ENCODE measurements at places on chromosomes 7 and 10.
A peak's percentile ranks its signal among the peaks of the same experiment; 100 is the strongest.

DNA sequence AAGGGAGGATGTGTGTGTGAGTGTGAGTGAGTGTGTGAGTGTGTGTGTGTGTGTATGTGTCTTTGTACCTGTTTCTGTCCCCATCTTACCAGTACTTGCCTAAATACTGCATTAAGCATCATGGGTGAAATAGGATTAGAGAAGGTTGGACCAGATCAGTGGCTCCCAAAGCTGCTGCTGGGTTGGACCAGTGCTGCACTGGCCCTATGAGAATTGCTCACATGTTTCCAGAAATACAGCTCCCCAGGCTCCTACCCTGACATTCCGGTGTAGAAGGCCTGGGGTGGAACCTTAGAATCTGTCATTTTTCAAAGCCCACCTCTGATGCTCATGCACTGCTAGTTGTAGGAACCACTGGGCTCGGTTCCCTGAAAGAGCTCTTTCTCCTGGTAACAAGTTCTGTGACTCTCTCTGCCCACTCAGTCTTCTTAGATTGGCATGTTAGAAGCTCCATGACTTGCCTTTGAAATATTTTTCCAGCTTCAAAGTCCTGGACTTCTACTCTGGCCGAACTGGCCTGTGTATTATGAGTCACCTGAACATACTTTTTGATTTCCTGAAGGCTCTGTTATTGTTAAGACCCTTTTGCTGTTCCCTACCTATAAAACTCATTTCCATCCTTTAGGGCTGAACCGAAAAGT lies 224.7 kb downstream of the CUX1 start:
- DNase-seq, result no peak

GRCh38 chr10:47061776-47062175 lies 150.5 kb downstream of the PTPN20 start:
- no peak for DNase-seq

GRCh38 chr10:44569193-44570091 lies 184.5 kb upstream of the CXCL12 start:
- no peak for DNase-seq

GRCh38 chr10:132906836-132907235 lies 35.5 kb downstream of the CFAP46 start:
- no peak for DNase-seq

DNA sequence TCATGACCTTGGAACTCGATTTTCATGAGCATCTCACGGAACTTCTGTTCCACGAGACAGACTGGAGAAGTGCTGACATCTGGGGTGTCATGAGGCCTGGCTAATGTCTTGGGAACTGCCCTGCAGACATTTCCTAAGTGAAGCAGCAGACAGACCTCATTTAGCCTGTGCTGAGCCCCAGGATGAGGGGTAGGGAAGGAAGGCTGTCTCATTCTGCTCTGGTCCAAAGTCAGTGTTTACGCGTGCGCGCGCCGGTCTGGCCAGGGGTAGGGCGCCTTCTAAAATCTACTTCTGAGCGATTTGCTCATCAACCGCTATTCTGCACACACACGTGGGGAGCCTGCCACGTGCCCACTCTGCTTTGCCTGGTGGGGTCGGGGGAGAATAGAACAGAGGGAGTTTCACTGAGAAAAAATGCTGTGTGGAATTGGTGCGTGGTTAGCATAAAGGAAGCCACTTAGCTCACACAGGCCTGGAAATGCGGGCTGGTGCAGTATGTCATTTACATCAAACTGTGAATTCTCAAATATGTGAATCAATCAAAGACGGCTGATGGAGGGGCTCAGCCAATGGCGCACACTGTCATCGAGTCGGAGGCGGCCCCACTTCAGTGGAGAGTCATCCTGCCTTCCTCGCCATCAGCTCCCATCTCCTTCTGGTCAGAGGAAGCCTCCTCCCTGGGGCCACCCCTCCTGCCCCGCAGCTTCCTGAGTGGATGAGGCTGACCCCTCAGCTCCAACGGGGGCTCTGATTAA lies 335.1 kb downstream of the ADARB2 start:
- DNase-seq, result no peak

GRCh38 chr10:69324583-69324982 lies 46.3 kb downstream of the HK1 start:
- DNase-seq, result no peak

GRCh38 chr10:132593900-132594876 lies 56.6 kb downstream of the INPP5A start:
- no peak for DNase-seq

- no peak for DNase-seq
Measured at GRCh38 chr10:16816171-16816570, 1.1 kb downstream of the RSU1 start.

- no peak for DNase-seq
Measured at GRCh38 chr7:129401228-129401966, 32.8 kb upstream of the STRIP2 start.

- DNase-seq, result no peak
Measured at GRCh38 chr7:44559485-44559884, 14.2 kb downstream of the DDX56 start.

DNA sequence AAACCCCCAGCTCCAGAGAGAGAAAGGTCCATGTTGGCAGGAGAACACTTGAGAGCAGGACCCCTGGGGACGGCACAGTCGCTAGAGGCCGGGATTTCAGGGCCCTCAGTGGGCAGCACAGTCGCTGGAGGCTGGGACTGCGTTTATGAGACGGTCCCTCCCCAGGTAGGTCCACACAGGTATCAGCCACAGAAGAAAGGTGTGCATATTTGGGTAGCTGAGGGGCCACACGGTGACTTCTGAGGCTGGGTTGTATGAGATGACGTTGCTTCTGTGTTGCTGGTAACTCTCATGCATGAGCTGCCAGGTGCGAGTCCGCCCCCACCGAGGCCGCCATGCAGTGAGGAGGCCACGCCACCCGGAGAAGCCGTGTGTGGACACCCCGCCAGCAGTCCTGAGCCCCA lies 56.9 kb upstream of the PPP2R2D start:
- DNase-seq, result no peak

GRCh38 chr10:98293550-98294269 lies 25.7 kb upstream of the LOXL4 start:
- no peak for DNase-seq

- DNase-seq, result no peak
Measured at GRCh38 chr10:84193846-84194423, 402 bp upstream of the CDHR1 start.

- no peak for DNase-seq
Measured at GRCh38 chr7:52830801-52831200, 204.6 kb upstream of the POM121L12 start.

DNA sequence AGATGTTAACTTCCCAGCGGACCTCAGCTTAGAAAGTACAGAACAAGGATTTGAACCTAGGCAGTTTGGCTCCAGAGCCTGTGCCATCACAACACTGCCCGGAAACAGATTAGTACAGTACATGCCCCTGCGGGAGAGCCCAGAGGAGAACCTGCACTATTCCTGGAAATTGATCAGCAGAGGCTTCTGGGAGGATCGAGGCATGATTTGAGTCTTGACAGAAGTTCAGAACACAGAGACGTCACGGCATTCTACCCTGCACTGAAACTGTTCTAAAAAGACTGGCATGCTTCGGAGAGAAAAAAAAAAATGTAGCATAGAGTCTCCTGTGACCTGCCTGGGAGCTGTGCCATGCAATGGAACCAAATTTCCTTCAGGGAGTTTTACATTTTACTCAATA lies 9.2 kb upstream of the IL6 start:
- DNase-seq, result no peak

GRCh38 chr7:29381206-29382094 lies 182.2 kb upstream of the PRR15 start:
- DNase-seq, result no peak

DNA sequence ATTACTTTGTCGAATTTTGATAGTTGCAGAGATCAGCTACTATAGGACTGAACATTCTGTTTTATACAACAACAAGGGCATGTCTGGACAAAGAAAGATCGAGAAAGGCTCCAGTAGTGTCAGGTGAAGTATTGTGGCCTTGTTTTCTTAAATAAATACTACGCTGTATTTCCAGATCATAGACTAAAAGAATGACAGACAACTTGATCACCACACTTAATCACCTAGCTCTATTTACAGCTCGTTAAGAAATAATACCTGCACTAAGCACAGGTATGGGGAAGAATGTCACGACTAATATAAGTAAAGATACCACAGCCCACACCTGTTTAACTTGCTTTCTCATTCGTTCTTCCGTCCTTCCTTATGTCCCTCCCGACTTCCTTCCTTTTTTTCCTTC lies 269.2 kb downstream of the HGF start:
- DNase-seq, result no peak

DNA sequence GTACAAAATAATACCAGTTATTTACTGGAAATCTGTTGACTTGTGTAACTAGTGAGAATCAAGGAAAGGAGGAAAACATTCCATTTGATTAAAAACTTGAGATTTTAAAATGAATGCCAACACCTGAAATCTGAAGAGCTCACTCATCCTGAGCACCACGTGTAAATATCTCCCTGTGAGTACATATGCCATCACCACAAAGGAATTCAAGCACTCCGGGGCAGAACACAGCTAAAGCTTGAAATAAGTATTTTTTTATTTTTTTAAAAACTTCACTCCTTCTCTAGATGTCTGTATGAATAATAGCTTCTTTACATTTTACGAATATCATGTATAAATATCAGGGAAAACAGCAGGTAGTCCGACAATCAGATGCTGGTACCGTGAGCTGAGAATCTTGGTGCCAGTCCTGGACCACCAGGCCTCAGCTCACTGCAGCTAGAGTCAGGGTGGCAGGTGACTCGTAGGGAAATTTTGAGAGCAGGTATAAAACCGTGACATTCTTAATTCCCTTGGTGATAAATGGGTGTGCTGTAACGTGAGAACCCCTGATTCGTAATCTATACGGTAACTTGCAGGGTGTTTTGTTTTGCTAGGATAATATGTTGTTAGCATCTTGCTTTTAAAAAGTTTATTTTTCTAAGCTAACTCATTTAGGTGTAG lies 12.7 kb downstream of the LMTK2 start:
- DNase-seq, result no peak

- DNase-seq, result no peak
Measured at GRCh38 chr7:167090-167855, 25.1 kb upstream of the FAM20C start.

DNA sequence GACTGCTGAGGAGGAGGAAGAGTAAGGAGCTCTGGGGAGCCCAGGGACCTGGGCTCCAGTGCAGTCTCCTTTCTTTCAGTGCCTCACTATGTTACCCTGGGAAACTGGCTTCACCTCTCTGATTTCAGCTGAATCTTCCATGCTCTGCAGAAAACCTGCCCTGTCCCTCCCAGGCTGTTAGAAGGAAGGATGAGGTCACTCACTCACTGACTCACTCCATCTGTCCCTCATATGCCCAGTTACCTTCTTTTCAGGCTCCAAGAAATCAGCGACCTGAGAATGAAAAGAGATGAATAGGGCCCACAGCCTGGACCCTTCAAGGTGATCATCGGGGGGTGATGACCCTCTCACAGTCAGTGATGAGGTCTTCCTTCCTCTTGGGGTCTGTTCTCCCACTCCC lies 481 bp downstream of the SFTPA2 start:
- no peak for DNase-seq

- no peak for DNase-seq
Measured at GRCh38 chr7:103687951-103688350, 241.9 kb upstream of the SLC26A5 start.

DNA sequence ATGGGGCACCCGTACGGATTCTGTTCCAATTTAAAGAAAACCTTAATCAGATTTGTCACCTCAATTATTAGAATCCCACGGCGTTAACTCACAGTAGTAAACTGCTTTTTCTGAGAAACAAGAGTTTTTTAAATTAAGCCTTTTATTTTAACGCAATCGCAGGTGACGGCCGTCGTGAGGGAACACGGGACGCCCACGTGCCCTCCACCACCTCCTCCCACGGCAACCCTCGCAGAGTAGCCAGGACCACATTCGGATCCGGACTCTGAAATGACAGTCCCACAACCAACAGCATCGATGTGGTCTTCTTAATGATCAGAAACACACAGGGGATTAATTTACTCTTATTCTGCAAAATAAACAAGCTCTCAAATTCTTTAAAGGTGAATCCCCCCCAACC lies 22.0 kb upstream of the GPR146 start:
- no peak for DNase-seq

GRCh38 chr10:89531359-89531758 lies 4.0 kb downstream of the SLC16A12 start:
- DNase-seq, result no peak

- no peak for DNase-seq
Measured at GRCh38 chr10:13670311-13670710, 83.5 kb downstream of the PRPF18 start.

- peak; percentile 98 for DNase-seq
Measured at GRCh38 chr7:116271963-116272886, 61.9 kb downstream of the TES start.

- no peak for DNase-seq
Measured at GRCh38 chr10:72539137-72539536, 86.7 kb downstream of the MICU1 start.

GRCh38 chr7:143285470-143285778 lies 666 bp downstream of the TMEM139 start:
- DNase-seq, result no peak

- no peak for DNase-seq
Measured at GRCh38 chr7:88614736-88615135, 144.8 kb upstream of the ZNF804B start.

- no peak for DNase-seq
Measured at GRCh38 chr7:142355328-142355727, 97.5 kb upstream of the PRSS58 start.
